Thoracic aorta (tissue), 2 donors: ENCODE measurements at places on chromosomes 4 and X. TPM values are rescaled to one million over a fixed set of nuclear protein-coding genes. Genes with fewer than 3 reads are reported as not detected.
A peak's percentile ranks its signal among the peaks of the same experiment; 100 is the strongest.

The SLITRK2 gene
- total RNA-seq: 0.42 TPM

The DCHS2 gene
- 0.35 TPM for total RNA-seq

The AFF2 gene
- 7.4 TPM for total RNA-seq

The SPANXN1 gene
- total RNA-seq: not detected

The MORF4L2 gene
- 708 TPM for total RNA-seq

The CT45A5 gene
- not detected for total RNA-seq

The GRID2 gene
- total RNA-seq: not detected

DNA sequence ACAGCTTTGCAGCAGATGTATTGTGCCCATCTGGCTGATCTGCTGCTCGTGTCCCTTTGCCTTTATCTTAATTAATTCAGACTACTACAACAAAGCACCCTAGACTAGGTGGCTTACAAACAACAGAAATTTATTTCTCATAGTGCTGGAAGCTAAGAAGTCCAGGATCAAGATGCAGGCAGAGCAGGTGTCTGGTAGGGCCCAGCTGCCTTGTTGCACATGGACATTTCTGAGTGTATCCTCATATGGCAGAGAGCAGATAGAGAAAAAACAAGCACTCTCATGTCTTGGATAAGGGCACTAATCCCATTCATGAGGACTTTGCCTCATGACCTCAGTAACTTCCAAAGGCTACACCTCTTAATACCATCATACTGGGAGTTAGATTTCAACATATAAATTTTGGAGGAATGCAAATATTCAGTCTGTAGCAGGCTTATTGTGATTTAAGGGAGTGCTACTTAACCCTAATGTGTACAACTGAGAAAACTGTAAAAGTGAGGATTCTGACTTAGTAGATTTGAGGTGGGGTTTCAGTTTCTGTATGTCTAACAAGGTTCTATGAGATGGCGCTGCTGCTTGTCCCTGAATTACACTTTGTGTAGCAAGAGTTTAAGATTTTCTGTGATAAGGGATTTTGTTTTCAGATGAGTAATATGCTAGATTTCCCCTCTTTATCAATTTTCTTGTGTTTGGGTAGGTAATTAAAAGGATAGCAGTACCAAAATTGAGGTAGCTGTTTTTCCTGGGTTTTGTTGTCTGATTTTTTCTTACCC is 473.2 kb upstream of the TECRL start:
- no peak for DNase-seq

DNA sequence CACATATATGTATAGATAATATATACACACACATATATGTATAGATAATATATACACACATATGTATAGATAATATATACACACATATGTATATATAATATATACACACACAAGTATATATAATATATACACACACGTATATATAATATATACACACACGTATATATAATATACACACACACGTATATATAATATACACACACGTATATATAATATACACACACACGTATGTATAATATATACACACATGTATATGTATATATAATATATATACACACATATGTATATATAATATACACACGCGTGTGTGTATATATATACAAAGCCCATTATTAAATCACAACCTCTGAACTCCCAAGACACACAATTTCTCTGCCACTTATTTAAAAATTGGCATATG is 8.0 kb upstream of the UBE2K start:
- no peak for DNase-seq

DNA sequence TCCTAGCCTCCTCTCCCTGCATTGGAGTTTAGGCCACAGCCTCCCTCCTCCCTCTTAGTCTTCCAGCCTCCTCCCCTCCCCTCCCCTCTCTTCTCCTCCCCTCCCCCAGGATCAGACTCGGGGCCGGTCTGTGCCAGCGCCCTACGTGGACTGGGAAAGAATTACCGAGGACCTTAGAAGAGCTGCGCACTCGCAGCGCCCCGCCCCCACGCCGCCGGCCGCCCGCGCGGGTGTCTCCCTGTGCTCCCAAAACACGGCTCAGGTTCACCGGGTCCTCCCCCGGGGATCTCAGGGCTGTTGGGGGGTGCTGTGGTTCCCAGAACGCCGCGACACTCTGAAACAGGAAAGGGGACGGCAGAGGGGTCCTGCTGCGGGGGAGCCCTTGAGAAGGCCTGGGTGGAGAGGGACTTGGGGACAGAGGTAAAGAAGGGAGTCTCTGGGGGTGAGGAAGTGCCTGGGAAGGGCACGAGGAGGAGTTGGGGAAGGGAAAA is 122.3 kb upstream of the TBL1X start:
- peak; percentile 31 for DNase-seq

- DNase-seq: no peak
Observed at GRCh38 chrX:44299177-44299576, 44.3 kb downstream of the EFHC2 start.

GRCh38 chr4:128380306-128380705 is 92.7 kb upstream of the PGRMC2 start:
- no peak for DNase-seq

DNA sequence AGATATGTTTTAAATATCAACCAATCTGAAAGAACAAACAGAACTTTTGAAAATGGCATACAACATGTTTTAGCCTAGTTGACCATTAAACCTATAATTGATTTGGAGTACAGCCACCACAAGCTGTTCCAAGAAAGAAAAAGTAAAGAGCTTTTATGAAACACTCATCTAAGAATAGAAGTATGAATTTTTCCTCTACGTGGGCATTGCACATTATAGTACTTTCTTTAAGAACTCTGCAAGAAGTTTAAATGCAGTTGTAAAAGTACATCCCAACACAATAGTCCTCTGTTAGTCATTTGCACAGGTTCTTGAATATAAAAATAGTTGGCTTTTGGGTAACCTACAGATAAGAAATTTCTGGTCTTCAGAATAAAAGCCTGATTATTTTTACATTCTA is 933.6 kb upstream of the ADGRL3 start:
- DNase-seq: no peak
